Tibial nerve (tissue), 4 donors: ENCODE measurements at places on chromosomes 3 and 15.

- DNase-seq = no peak
These were observed 304.5 kb upstream of the NECTIN3 start for GRCh38 chr3:110767156-110767555.

DNA sequence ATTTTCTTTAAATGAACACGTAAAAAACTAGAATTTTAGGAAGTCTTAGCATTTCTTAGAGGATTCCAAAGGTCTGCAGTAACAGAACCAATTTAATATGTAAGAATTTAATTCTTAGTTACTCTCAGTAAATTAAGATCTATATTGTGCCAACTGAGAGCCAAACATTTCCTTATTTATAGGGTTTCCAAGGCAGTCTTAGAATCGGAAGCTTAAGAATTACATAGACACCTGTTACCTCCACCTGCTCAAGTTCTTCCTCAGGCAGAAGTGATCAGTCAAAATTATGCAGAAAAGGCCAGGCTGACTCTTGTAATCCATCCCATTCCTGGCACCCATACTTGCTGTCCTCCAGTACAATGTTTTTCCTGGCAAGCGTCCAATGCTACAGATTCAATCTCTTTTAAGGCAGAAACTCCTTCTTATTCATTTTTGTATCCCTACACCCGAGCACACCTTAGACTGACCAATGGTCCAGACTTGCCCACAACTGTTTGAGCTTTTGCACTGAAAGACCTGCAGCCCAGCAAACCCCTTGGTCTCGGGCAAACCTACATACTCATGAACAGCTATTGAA lies 64.3 kb downstream of the NCEH1 start:
- DNase-seq = peak; percentile 51

DNA sequence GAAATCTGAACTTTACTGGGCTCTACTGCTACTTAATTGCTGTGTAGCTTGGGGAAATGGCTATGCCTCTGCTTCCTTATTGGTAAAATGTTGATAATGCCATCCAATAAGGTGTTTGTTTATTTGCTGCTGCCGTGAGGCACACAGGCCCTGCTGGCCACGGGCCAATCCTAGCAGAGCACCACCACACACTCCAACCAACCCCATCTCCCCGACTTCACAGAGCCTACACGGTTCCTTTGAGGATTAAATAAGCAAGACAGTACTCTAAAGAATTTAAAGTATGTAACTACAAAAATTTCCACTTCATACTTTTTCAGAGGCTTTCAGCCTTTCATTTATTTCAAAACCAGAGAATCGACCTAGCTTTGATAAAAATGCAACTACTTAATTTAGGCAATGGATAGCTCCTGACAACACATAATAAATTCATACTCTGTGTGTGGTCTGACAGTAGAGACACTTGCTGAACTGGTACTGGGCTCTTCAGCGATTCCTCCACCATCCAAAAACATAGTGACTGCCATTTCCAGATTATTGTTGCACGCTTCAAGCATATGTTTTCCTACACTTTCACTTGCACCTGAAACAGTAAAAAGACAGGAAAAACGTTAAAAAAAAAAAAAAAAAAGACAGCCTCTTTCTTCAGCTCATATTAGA lies 25.3 kb downstream of the UBXN7 start:
- DNase-seq = no peak

DNA sequence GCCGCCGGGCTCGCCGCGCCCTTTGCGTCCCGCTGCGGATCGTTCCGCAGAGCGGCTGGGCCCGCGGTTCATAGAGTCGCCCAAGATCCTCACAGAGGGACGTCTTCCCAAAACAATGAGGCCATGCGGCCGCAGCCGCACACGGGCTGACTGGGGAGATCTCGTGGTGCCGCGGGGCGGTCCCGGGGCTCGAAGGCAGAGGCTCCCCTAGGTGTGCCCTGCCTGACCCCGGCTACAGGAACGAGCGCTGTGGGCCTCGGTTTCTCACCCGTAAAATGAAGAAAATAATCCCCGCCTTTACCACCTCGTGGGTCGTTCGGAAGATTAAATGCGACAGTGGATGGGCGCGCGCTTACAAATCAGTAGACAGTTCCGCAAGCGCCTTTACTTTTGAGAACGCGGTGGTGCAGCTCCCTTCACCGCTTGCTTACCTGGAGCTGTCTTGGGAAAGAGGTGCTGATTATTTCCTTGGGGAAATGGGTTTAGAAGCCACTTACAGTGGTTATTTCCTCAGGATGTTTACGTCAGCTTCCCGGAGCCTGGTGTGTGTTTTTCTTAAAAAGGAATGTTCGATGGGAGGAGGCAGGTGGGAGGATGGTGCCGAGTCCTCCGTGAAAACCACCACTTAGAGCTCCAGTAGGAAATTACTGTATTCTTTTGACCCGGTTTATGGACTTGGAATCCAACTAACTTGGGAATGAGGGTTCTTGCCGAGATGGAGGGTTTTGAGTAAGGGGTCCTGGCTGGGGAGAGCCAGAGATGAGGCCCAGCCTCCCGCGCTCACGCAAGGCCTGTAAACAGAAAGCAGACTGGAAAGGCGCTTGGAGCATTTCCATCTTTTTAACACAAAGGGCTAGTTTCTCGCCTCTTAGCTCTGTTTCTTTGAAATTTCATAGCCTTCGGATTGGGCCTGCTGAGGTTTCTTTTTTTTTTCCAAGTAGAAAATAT lies 1.9 kb upstream of the MEX3B start:
- peak; percentile 18 for DNase-seq

- DNase-seq = no peak
These were observed 14.4 kb downstream of the PLA2G4F start for GRCh38 chr15:42141795-42142667.

- no peak for DNase-seq
These were observed 234.7 kb upstream of the GPR149 start for GRCh38 chr3:154664714-154665113.

GRCh38 chr15:42152921-42153698 lies 3.3 kb downstream of the PLA2G4F start:
- DNase-seq = no peak
